GM18507 (cell line): ENCODE measurements at places on chromosomes 3 and 15.

GRCh38 chr15:56978898-56979662, 60.6 kb downstream of the TCF12 start:
- no peak for DNase-seq

DNA sequence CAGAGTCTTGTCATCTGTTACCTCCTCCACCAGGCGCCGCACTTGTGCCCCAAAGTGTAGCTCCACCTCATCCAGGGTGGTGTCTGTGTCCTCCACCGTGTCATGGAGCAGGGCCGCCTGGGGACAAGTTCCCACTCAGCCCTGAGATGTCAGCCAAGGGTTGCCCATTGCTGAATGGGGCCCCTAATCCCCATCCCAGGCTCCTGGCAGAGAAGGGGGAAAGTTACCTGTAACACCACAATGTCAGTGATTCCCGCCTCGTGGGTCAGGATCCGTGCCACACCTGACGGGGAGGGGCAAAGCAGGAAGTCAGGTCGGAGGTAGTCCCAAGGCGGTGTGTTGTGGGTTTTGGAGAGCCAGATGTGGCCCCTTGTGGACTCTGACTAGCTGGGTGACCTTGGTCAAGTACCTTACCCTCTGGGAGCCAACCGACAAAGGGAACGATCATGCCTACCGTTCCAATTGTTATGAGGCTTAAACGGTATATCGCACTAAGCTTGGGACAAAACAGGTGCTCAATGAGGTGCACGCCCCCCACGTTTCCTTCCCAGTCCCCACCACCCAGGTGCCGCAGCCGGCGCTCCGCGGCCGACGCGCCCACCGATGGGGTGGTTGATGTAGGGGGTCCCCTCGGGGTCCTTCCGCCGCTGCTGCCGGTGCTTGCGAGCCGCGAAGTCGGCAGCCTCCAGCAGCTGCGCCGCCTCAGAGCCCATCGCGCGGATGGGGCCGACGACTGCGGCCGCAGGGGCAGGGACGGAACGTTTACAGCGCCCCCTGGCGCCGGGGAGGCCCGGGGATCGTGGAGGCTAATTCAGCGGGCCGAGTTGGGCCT, at the start of gene HDDC3:
Gene HDDC3 (minus strand): TSS at position 722 of the 832 bp plus-strand sequence. CDS start 9 bp downstream, at position 713.
- DNase-seq = peak; percentile 72

DNA sequence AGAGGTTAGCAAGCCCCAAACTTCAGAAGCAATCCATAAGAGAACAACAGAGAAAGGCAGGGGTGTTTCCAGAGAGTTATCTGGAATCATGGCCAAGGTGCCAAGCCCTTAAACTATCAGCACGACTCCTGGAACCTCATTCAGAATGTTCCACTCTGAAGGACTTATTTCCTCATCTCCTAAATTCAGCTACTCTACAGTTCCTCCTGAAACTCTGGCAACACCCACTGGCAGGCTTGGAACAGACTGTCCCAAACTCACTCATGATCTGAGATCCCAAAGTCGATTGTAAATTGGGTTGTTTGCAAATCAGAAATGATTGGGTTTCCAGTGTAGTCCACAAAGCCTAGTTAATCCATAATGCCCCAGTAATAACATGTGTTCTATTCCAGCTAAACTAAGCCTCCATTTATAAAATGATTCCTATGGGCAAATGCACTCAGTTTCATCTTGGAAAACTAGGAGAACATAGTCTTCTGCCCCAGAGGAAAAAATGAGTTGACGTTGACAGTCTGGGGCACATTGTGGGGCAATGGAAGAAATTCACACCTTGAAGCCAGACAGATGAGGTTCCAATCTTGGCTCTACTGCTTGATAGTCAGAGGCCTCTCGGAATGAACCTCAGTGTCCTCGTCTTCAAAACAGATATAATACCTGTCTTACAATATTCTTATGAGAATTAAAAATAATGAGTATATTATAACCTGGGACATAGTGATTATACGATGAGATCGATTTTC, 65.9 kb downstream of the SLCO2A1 start:
- no peak for DNase-seq

GRCh38 chr3:73471986-73472787, 152.6 kb downstream of the PDZRN3 start:
- DNase-seq = no peak

DNA sequence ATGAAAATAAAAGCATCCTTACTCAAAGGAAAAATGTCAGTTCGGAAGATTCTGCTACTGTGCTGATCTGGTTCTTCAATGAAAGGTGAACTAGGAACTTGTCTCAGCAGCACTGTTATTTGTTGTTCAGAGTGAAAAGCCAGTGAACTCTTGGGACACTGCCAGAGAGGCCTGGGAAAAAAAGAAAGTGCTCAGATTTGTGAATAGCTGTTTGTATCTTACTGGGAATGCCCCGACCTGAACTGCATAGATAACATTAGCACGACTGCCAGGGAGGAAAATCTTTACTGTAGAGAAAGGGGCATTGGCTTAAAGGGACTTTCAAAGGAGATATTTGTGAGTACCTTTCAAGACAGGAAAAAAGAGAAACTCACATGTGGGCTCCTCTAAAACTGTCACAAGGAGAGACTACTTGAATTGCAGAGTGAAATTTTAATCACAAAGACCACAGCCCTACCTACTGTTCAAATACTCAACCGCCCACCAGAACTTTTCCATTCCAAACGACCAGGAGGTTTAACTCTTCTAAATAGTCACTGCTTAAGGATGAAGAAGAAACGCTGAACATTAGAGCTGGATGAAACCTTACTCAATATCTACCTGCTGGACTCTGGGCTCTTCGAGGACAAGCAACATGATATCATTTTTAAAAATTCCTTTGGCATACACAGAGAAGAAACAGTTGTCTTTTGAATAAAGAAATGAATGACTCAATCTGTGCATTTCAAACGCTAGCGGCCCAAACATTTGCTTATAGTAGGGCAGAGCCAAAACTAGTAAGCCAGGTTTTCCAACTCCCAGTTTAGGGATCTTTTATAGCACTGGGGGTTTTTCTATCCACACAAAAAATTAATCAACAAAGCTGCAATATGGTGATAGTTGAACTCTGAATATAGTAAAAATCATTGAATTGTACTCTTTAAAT, 13.4 kb downstream of the TAMM41 start:
- DNase-seq = no peak

- DNase-seq = no peak
These were observed 100.6 kb upstream of the PLAAT1 start for GRCh38 chr3:193140381-193140780.

DNA sequence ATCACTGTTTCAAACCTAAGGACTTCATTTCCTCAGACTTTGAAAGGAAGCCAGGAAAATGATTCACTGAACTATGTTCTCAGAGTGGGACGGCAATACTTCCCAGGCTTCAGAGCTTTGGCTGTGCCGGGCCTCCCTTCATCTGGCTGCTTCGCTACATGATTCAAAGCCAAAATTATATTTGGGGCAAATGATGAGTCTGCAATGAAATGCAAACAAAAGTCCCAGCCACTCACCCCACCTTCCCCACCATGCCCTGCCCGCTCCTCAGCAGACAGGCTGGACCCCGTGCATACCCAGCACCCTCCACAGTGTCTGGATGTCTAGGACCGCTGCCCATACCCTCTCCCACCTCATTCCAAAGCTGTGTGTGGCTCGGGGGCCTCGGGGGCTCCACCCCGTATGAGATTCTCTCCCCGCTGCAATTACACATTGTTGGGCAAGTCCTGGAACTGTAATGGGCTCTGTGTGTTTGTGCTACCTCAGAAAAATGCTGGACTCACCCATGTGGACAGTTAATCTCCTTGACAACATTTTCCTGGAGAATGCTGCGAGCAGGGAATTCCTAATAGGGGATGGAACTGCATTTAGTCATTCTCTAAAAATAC, 32.2 kb downstream of the ATP10A start:
- no peak for DNase-seq

GRCh38 chr15:89230277-89230676, 8.9 kb upstream of the RLBP1 start:
- no peak for DNase-seq

- no peak for DNase-seq
These were observed 75.8 kb downstream of the SQOR start for GRCh38 chr15:45710657-45711056.

- no peak for DNase-seq
These were observed 16.7 kb downstream of the MEGF11 start for GRCh38 chr15:66236806-66237375.

DNA sequence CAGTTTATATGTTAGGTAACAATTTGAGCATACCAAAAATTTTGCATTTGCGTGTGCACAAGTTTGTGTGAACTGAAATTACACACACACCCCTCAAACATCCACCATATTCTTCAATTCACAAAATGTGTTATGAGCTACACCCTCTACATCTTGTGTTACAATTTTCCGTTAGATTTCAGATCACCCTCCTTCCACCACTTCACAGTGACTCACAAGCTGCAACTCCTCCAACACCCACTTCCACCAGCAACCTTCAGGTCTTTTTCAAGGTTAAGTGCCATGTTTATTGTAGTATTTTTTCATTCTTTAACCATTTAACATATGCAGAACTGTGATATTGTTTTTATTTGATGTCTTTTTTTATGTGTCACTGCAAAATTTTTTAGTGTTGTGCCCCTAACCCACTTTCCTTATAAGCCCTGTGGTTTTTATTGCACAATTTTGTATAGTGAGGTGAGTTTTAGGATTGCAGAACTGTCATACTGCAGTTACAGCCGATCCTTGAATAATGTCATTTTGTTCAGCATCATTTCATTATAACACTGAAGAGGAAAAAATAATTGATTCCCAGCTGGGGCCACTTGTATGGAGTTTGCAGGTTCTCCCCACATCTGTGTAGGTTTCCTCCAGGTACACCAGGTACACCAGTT, 148.9 kb downstream of the PLCL2 start:
- no peak for DNase-seq

- DNase-seq = no peak
These were observed 221.7 kb upstream of the TLE3 start for GRCh38 chr15:70319466-70319865.

DNA sequence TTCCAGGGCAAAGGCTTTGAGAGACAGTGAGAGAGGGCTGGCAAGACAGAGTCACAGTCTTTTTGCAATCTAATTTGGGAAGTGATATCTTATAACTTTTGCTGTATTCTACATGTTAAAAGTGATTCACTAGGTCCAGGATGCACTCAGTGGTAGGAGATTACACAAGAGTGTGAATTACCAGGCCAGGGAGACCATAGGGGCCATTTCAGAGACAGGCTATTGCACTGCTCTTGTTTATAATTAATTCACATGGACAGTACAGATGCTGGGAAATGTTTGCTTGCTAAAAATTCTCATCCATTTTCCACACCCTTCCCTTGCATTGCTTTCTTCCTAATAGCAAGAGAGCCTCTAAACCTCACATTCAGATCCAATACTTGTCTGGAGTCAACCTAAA, 22.6 kb upstream of the POMGNT2 start:
- no peak for DNase-seq

- DNase-seq = no peak
These were observed 27.0 kb downstream of the MB21D2 start for GRCh38 chr3:192890347-192891335.

DNA sequence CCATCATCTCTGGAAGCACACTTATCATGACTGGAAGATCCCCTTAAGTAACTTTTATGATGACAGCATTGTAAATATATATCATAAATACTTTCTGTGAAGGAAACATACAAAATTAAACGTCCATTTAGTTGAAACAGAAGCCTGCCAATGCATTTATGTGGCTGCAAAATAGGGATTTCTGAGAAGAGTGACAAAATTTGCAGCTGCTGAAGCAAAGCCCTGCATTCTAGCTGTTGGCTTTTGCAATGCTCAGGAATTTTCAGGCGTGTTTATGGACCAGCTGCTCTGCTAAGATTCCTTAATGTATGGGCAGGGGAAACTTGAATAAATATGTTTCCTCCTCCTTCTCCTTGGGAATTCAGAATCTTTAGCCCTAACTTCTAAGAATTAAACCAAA, 137.3 kb downstream of the CACNA2D3 start:
- no peak for DNase-seq

DNA sequence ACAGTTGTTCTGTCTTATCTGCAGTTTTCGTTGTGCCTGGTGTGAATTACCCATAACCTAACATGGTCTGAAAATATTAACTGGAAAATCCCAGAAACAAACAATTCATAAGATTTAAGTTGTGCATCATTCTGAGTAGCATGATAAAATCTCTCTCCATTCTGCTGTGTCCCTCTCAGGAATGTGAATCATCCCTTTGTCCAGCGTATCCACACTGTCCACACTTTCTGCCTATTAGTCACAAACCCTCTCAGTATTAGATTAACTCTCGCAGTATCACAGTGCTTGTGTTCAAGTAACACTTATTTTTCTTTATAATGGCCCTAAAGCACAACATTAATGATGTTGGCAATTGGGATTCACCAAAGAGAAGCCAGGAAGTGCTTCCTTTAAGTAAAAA, 203.2 kb downstream of the CGGBP1 start:
- no peak for DNase-seq

GRCh38 chr3:65833761-65834505, 204.8 kb downstream of the MAGI1 start:
- no peak for DNase-seq

- DNase-seq = no peak
These were observed 5.1 kb downstream of the MYO9A start for GRCh38 chr15:72112805-72113204.

DNA sequence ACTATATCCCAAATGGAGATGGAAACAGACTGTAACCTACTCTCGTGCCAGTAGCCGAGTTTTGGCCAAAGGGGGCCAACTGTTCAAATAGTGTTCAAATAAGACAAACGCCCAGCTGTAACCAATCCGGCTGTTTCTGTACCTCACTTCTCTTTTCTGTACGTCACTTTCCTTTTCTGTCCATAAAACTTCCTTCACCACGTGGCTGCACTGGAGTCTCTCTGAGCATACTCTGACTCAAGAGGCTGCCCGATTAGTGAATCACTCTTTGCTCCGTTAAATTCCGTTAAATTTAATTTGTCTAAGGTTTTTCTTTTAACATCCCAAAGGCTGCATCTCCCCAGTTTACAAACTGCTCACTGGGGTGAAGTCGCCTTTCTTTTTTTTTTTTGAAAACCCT, 219.2 kb upstream of the P2RY1 start:
- DNase-seq = no peak

- no peak for DNase-seq
These were observed 133.3 kb downstream of the EPHB1 start for GRCh38 chr3:134928392-134928791.

- no peak for DNase-seq
These were observed 26.7 kb downstream of the LRRFIP2 start for GRCh38 chr3:37147666-37148065.

DNA sequence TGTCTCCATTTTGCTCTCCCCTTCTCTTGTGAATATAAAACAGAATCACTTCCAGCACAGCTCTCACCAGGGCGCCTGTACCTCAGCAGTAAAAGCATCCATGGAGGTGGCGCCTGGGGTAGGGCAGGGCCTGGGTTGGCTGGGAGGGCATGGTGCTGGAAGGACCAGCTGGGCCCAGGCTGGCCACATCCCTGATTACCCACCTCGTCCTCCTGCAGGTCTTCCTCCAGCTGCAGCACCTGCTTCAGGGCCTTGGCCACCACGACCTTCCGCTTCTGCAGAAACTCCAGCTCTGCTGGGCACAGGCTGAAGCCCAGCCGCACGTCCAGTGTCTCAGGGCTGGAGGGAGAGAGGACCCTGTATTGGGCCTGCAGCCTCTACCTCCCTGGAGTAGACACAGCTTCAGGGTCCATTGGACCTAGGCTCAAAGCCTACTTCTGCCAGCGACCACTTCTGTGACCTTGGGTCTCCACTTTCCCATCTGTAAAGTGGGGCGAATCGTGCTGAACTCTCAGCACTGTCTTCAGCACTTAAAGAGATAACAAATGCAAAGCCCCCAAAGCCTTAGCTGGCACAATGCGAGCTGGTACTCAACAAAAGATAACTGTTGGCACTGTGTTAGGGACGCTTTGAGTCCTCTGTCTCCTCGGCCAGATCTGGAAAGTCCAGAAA, 23.8 kb downstream of the PLA2G4E start:
- DNase-seq = no peak

- no peak for DNase-seq
These were observed 660.8 kb upstream of the SGO1 start for GRCh38 chr3:20846832-20847231.
